ENCODE measurements at places on chromosomes 7 and 10. TPM values are rescaled to one million over a fixed set of nuclear protein-coding genes. Genes with fewer than 3 reads are reported as not detected.
A peak's percentile ranks its signal among the peaks of the same experiment; 100 is the strongest.

GSTO2 gene
- 0.88 TPM for total RNA-seq

CYP3A7 gene
- total RNA-seq: not detected

GRCh38 chr7:27032839-27033238, 63.0 kb downstream of the HOXA1 start:
- peaks cover 7% of the 10 kb centered on the region for H3K4me1 ChIP-seq
- no peak overlapping the region for H3K4me3 ChIP-seq
- no peak for DNase-seq

- H3K27me3 ChIP-seq: no peaks in the 10 kb centered on the region
- H3K4me3 ChIP-seq: no peak overlapping the region
- no peaks in the 10 kb centered on the region for H3K4me1 ChIP-seq
- no peak for DNase-seq
These were observed 813.4 kb downstream of the ANKRD7 start for GRCh38 chr7:119037941-119038340.

DNA sequence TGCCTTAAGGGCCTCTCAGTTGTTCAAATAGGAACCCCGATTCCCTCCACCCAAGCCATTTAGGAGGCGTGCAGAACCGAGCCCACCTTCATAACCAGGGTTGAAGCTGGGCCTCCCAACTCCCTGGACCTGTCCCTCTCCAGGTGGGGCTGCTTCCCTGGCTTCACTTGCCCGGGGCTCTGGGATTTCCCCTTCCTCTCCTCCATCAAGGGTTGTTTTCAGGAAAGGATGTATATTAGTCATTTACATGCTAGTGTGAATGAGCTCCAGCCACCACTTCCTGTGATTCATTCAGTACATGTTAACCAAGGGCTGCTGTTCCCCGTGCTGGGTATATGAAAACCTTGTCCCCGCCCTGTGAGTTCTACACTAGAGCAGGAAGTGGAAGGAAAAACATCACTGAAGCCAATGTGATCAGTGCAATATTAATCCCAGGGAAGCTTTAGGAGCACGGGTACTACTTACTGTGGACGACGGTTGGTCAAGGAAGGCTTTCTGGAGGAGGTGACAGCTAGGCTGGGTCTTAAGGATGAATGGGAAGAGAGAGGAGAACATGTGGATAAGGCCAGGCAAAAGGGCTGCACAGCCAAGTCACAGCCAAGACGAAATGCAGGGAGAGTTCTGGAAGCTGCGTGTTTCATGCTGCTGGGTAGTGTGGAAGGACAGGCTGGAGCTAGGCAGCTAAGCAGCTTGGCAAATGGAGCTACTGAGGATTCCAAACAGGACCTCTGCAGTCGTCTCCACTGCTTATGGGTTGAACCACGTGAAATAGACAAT, 150.1 kb upstream of the SHH start:
- no peak overlapping the region for H3K4me3 ChIP-seq
- H3K4me1 ChIP-seq: peaks cover 31% of the 10 kb centered on the region
- peaks cover 2% of the 10 kb centered on the region for H3K36me3 ChIP-seq
- peaks cover 22% of the 10 kb centered on the region for H3K27me3 ChIP-seq
- H3K27ac ChIP-seq: peak overlapping the region; percentile 70
- peak; percentile 56 for DNase-seq

DNA sequence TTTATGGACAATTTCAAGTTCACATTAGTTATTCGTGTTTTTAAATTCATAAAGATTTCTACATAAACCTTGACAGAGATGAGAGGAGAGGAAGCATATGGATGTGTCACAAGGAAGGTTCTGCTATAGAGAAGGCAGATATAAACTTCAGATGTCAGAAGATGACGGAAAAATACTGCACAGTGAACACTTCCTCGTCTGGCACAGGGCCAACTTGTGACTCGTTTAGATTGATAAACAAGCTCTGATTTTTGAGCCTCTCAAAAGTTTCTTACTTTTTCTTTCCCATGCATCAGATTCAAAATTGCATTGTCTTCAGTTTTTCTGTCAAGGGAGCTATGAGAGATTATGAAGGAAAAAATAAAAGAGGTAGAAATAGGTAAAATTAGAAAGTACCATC, 156.4 kb upstream of the MINDY3 start:
- no peaks in the 10 kb centered on the region for H3K36me3 ChIP-seq
- H3K4me1 ChIP-seq: no peaks in the 10 kb centered on the region
- DNase-seq: no peak
- no peak overlapping the region for H3K27ac ChIP-seq

DNA sequence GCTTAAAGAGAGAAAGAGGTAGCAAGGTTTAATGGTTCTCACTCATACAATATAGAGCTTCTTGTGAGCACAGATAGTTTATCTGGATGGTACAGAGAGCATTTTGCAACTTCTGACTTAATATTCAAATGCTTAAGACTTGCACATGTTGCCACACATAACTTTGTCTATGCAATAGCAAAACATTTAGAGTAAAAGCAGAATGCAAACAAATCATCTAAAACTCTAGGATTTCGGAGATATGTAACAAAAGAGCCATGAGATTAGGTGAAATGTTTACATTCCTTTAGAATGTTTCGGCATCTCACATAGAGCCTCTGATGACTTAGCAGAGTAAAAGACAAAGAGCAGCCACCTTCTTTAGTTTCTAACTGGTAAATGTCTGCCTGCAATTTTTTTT, 717.1 kb upstream of the LRRN3 start:
- no peak overlapping the region for H3K27ac ChIP-seq
- no peak overlapping the region for H3K4me3 ChIP-seq
- no peaks in the 10 kb centered on the region for H3K4me1 ChIP-seq
- no peaks in the 10 kb centered on the region for H3K36me3 ChIP-seq

Measured in activated CD4-positive, alpha-beta memory T cell treated with anti-CD3 and anti-CD28 coated beads, Interleukin-2, amount 10 ng/mL, durations not matched to agents 7 days and 5 days (primary cell).